CD14-positive monocyte (primary cell): ENCODE measurements at places on chromosomes 2 and 18.
A peak's percentile ranks its signal among the peaks of the same experiment; 100 is the strongest.

- DNase-seq: no peak
Measured at GRCh38 chr2:11983401-11983800, 237.0 kb downstream of the LPIN1 start.

GRCh38 chr2:42401773-42402172 lies 40.8 kb upstream of the COX7A2L start:
- no peak for DNase-seq

GRCh38 chr2:100826494-100826893 lies 6.6 kb downstream of the NPAS2 start:
- no peak for DNase-seq

DNA sequence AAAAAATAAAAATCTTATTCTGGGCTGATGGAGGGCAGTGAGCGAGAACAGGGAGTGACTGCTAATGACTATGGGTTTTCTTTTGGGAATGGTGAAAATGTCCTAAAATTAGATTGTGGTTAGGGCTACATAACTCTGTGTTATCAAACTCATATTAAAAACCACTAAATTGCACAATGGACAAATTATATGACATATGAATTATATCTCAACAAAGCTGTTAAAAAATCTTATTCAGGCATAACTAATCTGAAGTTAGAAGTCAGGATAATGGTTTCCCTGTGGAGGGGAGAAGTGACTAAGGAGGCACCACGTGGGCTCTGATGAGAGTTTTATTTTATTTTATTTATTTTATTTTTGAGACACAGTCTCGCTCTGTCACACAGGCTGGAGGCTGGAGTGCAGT lies 32.1 kb upstream of the DPP4 start:
- DNase-seq: no peak

DNA sequence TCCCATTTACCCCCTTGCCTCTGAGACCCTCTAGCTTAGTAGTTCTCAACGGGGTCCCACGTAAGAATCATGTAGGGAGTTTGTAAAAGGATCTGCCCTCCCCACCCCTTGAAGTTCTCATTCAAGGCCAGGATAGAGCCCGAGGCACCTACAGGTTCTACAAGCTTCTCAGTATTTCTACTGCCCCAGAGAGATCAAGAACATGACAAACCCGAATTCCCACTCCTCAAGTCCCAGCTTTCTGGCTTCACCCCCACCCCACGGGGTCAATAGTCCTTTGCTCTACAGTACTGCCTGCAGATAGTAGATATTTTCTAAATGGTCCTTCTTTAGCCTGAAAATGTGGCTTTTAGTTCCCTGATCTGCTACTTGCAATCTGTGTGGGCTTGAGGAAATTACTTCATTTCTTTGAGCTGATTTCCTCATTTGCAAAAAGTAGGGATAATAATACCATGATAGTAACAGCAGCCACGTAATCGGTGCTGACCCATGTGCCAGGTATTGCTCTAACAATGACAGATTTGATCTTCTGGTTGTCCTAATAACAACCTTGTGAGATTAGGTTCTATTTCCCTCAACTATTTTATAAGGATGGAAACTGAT lies 7.1 kb downstream of the CIB4 start:
- no peak for DNase-seq

GRCh38 chr18:40852406-40852805 lies 1102.6 kb upstream of the PIK3C3 start:
- no peak for DNase-seq

GRCh38 chr2:18754286-18754685 lies 164.9 kb upstream of the NT5C1B start:
- DNase-seq: no peak

- DNase-seq: peak; percentile 50
Measured at GRCh38 chr18:76491776-76492668, 3.0 kb downstream of the ZNF516 start.

GRCh38 chr18:23971666-23972230 lies 42.8 kb upstream of the TTC39C start:
- DNase-seq: no peak

GRCh38 chr2:214533541-214533940 lies 122.7 kb downstream of the VWC2L start:
- DNase-seq: no peak

GRCh38 chr18:61086657-61087056 lies 246.6 kb upstream of the CDH20 start:
- no peak for DNase-seq

DNA sequence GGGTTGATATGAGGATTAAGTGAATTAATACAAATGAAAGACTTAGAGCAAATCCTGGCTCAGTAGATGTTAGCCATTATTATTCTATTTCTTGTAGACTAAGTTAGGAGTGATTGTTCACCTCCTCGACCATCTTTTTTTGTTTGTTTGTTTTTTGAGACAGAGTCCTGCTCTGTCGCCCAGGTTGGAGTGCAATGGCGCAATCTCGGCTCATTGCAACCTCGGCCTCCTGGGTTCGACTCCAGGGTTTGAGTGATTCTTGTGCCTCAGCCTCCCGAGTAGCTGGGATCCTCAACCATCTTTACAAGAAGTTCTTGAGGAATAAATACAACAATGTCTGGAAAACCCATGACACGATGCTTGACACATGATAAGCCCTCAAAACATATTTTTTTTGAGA lies 12.7 kb downstream of the TRIM54 start:
- DNase-seq: no peak

DNA sequence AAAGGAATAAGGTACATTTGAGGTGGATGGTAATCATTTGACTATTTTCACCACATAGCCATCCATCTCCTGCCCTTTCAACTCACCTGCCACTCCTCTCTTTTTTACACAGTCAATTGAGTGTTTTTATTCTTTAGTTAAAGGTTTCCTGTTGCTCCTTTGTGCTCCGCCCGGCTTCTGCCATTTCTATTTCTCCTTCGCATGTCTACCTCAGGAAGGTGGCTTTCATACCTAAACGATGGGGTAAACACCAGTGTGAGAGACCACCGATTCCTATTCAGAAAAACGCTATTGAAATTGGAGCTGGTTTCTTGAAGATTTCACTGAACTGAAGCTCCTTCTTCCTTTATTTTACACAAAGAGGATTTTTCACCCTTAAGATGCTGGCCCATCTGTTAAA lies 1628.0 kb upstream of the PIK3C3 start:
- no peak for DNase-seq
